HFF-Myc (cell line): ENCODE measurements at places on chromosomes 5 and 9.
A peak's percentile ranks its signal among the peaks of the same experiment; 100 is the strongest.

DNA sequence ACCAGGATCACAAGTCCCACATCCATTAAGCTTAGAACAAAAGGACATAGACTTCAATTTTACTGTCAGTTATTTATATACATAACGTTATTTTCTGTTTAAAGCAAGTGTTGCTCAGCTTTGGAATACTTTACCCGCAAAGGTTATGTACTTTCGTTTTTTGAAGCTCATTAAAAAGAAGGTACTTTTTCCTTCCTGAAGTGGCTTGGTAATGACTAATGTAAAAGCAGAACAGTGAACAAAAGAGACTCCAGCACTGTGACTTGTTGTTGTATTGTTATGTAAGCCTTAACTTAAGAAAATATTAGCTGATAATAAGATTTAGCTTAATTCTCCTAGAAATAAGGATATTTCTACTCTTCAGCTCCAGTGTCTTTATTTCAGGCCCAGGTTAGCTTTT lies 97.3 kb upstream of the SLCO6A1 start:
- DNase-seq: no peak

DNA sequence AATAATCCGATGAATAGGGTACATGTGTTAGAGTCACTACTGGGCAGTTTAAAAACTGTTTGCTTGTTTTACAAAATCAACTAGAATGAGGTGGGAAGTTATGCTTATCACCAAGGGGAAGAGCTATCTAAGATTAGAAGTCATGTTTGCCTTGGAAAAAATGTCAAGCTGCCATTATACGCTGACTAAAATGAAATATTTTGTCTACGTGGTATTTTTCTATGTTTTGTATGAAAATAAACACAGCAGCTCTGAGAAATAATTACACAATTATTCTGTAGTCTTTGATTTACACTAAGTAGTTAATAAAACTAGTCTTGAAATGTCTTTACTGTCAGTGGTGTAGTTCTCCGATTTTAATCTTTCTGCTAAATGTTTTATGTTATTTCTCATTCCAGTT lies 241.9 kb upstream of the TARS1 start:
- DNase-seq: no peak

DNA sequence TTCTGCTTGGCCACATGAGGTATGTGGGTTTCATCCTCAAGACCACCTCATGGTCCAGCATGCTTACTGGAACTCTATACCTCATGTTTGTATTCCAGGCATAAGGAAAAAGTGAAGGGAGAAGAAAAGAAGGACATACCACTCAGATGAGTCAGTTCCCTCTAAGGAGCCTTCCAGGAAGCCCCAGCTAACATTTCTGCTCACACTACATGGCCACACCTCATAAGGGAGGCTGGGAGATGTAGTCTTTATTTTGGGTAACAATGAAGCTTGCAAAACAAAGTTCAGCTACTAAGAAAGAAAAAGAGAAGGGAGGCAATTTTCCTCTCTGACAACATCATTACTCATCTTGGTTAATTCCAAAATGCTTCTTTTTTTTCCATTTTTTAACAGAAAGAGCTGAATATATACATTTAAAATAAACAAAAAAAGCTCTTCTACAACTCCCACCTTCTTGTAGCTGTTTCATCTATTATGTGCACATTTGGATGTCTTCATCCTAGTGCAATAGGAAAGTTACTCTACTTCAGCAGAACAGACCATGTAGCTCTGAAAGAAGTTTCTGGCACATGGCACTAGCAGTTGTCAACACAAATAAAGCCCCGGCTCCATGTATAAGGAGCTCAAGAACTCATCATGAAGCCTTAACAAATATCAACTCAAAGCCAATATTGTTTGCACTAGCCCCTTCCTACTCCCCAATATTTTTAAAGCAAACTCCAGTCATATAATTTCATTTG lies 123.6 kb upstream of the CCDC112 start:
- DNase-seq: peak; percentile 98

GRCh38 chr9:121085661-121086060 lies 10.9 kb downstream of the CNTRL start:
- DNase-seq: no peak

- no peak for DNase-seq
Measured at GRCh38 chr9:86734771-86735170, 212.5 kb downstream of the GAS1 start.

- peak; percentile 72 for DNase-seq
Measured at GRCh38 chr9:35945341-35946018, 12.5 kb downstream of the OR2S2 start.

GRCh38 chr9:136482793-136483588 lies at the start of gene SEC16A:
TSS of gene SEC16A (minus strand) at chr9:136483040. CDS start at chr9:136477615, 5,425 bp downstream.
- DNase-seq: peak; percentile 92

- DNase-seq: no peak
Measured at GRCh38 chr5:78341440-78341839, 19.0 kb upstream of the SCAMP1 start.

- DNase-seq: no peak
Measured at GRCh38 chr5:160460377-160461049, 38.9 kb downstream of the PTTG1 start.

DNA sequence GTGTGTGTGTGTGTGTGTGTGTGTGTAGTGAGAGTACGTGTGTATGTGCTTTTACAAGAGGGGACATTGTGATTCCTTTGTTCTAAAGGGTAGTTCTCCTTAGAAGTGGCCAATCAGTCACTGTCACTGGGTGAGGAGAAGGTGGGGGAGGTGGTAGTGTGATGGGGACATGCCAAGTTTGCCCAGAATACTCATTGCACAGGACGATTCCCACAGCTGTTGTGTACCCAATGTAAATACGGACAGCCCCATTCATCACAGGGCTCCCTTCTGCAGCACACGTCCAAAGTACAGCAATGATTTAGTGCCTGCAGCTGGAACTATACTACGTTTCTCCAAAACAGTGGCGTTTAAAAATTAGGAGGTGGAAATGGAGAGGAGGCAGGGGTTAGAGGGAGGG lies 287.8 kb downstream of the TLR4 start:
- no peak for DNase-seq

- DNase-seq: peak; percentile 32
Measured at GRCh38 chr5:160269017-160269416, 39.7 kb downstream of the FABP6 start.

DNA sequence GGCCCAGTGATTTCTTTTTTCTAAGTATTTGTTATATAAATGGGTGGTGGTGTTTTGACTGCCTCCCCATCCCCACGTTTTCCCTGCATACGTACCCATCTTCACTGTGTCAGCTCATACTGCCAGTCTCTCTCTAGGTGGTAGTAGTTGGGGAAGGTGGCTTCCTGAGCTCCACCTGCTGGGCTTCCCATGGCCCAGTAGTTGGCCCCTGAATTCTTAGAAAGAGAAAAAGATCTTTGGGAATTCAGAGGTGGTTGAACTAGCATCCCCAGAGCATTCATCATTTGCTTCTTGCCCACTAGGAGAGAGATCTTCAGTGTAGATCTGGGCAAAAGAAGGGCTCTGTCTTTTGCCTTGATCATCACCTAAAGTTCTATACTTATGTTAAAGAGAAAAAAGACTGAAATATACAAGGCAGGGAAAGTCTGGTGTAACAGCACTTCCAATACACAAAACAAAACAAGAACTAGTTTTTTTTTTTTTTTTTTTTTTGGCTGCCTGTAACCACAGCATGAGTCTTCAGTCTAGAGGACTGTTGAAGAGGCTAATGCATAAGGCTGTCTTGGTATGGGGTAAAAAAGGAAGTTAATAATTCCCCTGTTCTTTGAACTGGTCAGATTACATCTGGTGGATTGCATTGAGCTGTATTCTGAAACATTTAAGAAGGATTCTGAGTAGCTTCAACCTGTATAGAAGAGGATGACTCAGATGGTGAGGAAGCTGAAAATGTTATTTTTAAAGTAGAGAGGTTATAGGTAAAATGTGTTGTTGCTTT lies 128.7 kb downstream of the ATG10 start:
- peak; percentile 29 for DNase-seq
